ENCODE measurements at places on chromosomes 2 and 18. TPM values are rescaled to one million over a fixed set of nuclear protein-coding genes. Genes with fewer than 3 reads are reported as not detected.
A peak's percentile ranks its signal among the peaks of the same experiment; 100 is the strongest.

DNA sequence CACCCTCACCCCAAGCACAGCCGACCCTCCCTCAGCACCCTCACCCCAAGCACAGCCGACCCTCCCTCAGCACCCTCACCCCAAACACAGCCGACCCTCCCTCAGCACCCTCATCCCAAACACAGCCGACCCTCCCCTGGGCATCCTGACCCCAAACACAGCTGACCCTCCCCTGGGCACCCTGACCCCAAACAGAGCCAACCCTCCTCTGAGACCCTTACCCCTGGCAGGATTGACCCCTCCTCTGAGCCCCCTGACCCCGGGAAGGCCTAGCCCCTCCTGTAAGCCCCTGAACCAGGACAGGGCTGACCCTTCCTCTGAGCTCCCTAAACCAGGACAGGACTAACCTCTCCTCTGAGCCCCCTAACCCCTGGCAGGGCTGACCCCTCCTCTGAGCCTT lies 84.4 kb upstream of the RAB6C start:
- H3K4me1 ChIP-seq = peaks cover 2% of the 10 kb centered on the region
- no peak overlapping the region for H3K27ac ChIP-seq
- peaks cover 19% of the 10 kb centered on the region for H3K27me3 ChIP-seq
- H3K36me3 ChIP-seq = no peaks in the 10 kb centered on the region

EFEMP1 gene
- not detected for total RNA-seq

C2orf78 gene
- total RNA-seq = not detected

DNA sequence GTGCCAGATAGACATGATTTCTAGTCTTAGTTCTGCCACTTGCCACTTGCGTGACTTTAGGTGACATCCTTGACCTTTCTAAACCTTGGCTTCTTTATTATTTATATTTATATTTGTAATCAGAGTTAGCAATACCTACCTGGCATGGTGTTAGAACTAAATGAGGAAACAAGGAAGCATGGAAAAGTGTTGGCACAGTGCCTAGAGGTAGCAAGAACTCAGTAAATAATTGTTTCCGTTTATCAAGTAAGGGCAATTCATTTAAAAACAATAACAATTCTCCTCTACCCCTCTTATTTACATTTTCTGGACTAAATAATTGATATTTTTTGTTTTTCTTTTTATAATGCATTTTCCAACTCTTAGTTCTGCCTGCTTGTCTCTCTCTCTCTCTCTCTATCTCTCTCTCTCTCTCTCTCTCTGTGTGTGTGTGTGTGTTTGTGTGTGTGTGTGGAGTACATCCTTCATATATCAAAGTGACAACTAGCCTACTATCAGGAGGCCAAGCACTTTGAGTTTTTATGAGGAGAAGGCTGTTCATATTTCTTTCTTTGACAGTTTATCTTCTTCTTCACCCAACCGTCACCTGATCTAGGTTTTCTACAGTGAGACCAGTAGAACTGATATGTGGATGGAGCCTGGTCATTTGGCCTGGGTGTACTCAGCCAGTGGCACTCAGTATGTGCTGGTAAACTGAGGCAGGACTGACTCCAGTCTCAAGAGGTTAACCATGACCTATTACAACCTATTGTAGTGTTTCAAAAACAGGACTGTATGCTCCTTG lies 134.5 kb downstream of the LRRTM1 start:
- no peaks in the 10 kb centered on the region for H3K36me3 ChIP-seq
- no peak overlapping the region for H3K27ac ChIP-seq
- H3K27me3 ChIP-seq = no peaks in the 10 kb centered on the region
- no peak for DNase-seq

CAPN10 gene
- 93.2 TPM for total RNA-seq

DNA sequence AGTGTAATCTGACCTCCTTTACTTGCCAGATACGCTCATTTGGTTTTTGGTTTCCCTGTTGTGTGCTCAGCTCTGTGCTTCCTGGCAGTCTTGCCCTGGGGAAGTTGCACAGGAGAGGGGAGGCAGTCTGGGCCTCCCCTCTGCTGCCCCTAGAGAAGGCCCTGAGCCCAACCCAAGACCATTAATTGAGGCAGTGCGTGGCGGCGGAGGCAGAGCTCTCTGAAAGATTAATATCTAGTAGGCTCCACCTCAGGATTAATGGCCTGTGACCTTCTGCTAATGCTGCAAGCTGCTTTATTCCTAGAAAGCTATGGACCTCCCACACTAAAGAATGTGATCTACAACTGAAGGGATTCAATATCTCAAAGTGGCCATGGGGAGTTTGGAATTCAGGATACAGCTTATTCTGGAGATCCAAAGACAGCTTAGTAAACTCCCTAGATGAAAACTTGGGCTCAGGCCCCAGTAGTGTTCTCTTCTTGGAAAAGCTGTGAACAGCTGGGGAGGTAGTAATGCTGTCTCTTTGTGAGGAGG lies 41.4 kb upstream of the MAPRE2 start:
- no peak overlapping the region for H3K27ac ChIP-seq
- no peaks in the 10 kb centered on the region for H3K36me3 ChIP-seq
- H3K4me3 ChIP-seq = no peak overlapping the region

SULT1C4 gene
- not detected for total RNA-seq

KYNU gene
- 1.2 TPM for total RNA-seq

GRCh38 chr2:124088616-124089015 lies 63.5 kb downstream of the CNTNAP5 start:
- DNase-seq = no peak
- no peaks in the 10 kb centered on the region for H3K4me1 ChIP-seq

- H3K4me3 ChIP-seq = no peak overlapping the region
- DNase-seq = no peak
- H3K4me1 ChIP-seq = peaks cover 16% of the 10 kb centered on the region
- no peaks in the 10 kb centered on the region for H3K36me3 ChIP-seq
- H3K27me3 ChIP-seq = peaks cover 14% of the 10 kb centered on the region
Measured at GRCh38 chr2:111900859-111901258, 2.5 kb downstream of the MERTK start.

CRYGC gene
- not detected for total RNA-seq

- H3K4me3 ChIP-seq = no peak overlapping the region
- no peak for DNase-seq
- H3K27me3 ChIP-seq = no peaks in the 10 kb centered on the region
- no peaks in the 10 kb centered on the region for H3K36me3 ChIP-seq
- H3K4me1 ChIP-seq = peaks cover 3% of the 10 kb centered on the region
- H3K27ac ChIP-seq = no peak overlapping the region
Measured at GRCh38 chr2:60414495-60415138, 138.8 kb downstream of the BCL11A start.

DNA sequence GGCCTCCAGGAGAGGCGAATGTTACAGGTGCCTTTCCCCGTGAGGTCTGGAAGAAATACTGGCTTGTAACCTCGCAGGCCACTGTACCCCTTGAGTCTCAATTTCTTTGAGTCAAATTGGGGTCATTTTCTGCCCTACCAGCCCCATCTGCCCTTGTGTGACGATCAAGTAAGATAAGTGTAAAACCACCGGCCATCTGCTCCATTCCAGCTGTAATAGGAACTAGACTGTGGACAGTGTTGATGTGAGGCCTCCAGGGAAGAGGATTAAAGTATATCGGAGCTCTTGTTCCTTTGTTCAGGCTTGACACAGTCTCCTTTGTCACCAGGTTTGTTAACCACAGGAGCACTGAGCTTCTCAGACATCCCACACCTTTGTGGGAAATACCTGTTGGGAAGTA lies 65.6 kb downstream of the MRPS9 start:
- no peak for DNase-seq
- no peak overlapping the region for H3K4me3 ChIP-seq
- H3K27ac ChIP-seq = no peak overlapping the region
- peaks cover 55% of the 10 kb centered on the region for H3K36me3 ChIP-seq
- H3K4me1 ChIP-seq = no peaks in the 10 kb centered on the region

DNA sequence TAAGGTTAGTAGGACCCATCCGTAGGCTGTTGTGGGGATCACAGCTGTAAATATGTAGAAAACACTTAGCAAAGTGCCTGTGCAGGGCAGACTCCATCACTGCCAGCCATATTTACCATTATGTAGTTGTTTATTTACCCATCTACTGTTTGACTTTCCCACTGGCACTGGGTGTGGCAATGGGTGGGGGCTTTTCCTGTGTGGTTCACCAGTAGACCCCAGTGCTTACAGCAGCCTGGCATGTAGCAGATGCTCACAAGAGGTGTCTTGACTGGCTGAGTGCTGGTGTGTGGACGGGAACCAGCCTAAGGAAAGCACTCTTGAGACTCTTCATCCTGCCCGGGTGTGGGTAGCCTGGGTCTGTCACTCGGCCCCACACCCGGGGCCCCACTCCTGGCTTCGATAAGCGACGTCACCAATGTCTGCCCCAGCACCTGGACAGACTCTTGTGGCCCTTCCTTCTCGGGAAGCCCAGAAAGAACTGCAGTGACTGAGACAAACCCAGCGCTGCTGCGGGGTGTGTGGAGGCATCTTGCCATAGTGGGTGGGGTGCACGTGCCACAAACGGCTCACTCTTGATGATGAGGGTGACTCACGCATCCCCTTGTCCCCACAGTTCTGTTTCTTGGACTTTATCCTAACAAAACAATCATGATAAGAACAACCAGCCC lies 78.3 kb downstream of the HDAC4 start:
- H3K4me3 ChIP-seq = peak overlapping the region; percentile 78
- no peaks in the 10 kb centered on the region for H3K27me3 ChIP-seq
- peaks cover 78% of the 10 kb centered on the region for H3K4me1 ChIP-seq
- no peak for DNase-seq
- H3K36me3 ChIP-seq = no peaks in the 10 kb centered on the region
- H3K27ac ChIP-seq = peak overlapping the region; percentile 98

PPP3R1 gene
- total RNA-seq = 76.3 TPM

DNA sequence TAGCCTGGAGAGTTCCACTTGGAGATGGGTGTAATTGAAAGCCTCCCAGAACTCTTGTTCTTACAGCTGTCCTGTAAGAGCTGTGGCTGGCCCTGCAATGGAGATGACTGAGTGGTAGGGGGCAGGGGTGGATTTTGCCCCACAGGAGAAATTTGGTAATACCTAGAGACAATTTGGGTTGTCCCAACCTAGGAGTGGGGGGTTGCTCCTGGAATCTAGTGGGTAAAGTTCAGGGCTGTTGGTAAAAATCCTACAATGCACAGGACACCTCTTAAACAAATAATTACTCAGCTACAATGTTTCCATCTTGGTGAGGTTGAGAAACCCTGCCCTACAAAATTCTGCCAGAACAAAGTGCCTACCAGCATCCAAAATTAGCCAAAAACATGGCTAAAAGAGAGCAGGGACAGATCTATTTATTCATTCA lies 181.1 kb upstream of the SH3BP4 start:
- DNase-seq = no peak
- H3K27ac ChIP-seq = no peak overlapping the region
- no peak overlapping the region for H3K4me3 ChIP-seq
- H3K4me1 ChIP-seq = no peaks in the 10 kb centered on the region
- peaks cover 57% of the 10 kb centered on the region for H3K27me3 ChIP-seq

DNA sequence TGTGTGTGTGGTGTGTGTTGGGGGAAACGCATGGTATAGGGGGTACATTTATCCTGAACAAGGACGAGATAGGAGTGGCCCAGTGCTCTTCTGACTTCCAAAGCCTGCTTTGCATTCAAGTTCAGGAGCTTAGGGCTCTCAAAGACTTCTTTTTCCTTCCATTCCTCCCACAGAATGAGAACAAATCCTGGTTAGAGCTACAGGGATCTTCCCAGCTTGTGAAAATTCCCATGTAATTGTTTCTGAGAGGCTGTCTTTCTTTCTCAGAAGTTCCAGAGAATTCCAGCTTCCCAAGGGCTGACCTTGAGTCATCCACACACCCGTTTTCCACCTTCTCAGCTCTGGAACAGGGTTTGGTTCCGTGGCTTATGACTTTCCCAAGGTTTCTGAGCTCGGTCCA lies 38.9 kb downstream of the FASTKD2 start:
- peaks cover 1% of the 10 kb centered on the region for H3K27me3 ChIP-seq
- no peak overlapping the region for H3K4me3 ChIP-seq
- no peak for DNase-seq

GRCh38 chr18:74633652-74634352 lies 36.1 kb downstream of the ZNF407 start:
- peaks cover 25% of the 10 kb centered on the region for H3K36me3 ChIP-seq
- peaks cover 31% of the 10 kb centered on the region for H3K4me1 ChIP-seq
- peak overlapping the region; percentile 44 for H3K27ac ChIP-seq
- DNase-seq = no peak
- H3K27me3 ChIP-seq = no peaks in the 10 kb centered on the region
- H3K4me3 ChIP-seq = no peak overlapping the region

TSPYL6 gene
- not detected for total RNA-seq

PPP4R3B gene
- 117 TPM for total RNA-seq

STON1 gene
- 3.5 TPM for total RNA-seq

- no peak overlapping the region for H3K4me3 ChIP-seq
- H3K27me3 ChIP-seq = peaks cover 23% of the 10 kb centered on the region
- DNase-seq = no peak
Measured at GRCh38 chr2:227188292-227188691, 23.9 kb downstream of the COL4A3 start.

PROC gene
- not detected for total RNA-seq

DNA sequence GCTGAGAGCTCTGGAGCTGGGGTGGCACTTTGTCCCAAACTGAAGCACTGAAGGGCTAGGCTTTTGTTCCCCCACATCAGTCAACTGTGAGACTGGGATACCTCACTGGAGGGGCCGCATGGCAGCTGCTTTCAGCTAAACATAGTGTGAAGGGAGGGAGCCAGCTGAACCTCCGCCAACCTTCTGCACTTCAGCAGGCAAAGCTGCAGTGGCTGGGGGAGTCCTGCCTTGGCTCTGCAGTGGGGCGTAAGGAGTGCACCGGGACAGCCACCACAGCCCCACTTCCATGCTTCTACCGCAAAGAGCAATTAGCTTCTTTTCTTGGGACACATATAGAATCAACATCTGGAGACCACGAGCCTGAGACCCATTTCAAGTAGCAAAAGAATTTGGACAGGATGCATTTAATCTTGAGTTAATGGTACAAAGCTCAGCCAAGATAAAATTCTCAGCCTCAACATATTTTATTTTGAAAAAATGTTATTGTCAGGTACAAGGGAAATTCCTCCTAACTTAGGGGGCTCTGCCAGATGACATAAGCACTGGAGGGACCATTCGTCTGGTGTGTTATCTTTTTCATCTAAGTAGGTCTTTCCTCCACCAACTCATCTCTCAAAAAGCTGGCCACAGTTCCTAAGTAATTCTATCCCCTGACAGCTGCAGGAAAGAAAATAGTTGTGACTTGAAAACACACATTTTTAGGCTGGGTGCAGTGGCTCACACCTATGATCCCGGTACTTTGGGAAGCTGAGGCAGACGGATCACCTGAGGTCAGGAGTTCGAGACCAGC lies 25.6 kb upstream of the MYCN start:
- no peaks in the 10 kb centered on the region for H3K4me1 ChIP-seq
- H3K36me3 ChIP-seq = no peaks in the 10 kb centered on the region
- no peak overlapping the region for H3K27ac ChIP-seq
- no peaks in the 10 kb centered on the region for H3K27me3 ChIP-seq

RBKS gene
- total RNA-seq = 1.5 TPM

- DNase-seq = no peak
- no peaks in the 10 kb centered on the region for H3K27me3 ChIP-seq
- no peaks in the 10 kb centered on the region for H3K4me1 ChIP-seq
- H3K4me3 ChIP-seq = no peak overlapping the region
- H3K27ac ChIP-seq = no peak overlapping the region
- H3K36me3 ChIP-seq = no peaks in the 10 kb centered on the region
Measured at GRCh38 chr18:28801876-28802275, 624.9 kb upstream of the CDH2 start.

GRCh38 chr2:232887171-232887850 lies 17.2 kb downstream of the SNORC start:
- no peaks in the 10 kb centered on the region for H3K4me1 ChIP-seq
- no peak overlapping the region for H3K4me3 ChIP-seq
- DNase-seq = no peak
- no peaks in the 10 kb centered on the region for H3K36me3 ChIP-seq

GRCh38 chr2:232645061-232645460 lies 11.7 kb downstream of the EFHD1 start:
- DNase-seq = no peak
- H3K36me3 ChIP-seq = no peaks in the 10 kb centered on the region
- peaks cover 8% of the 10 kb centered on the region for H3K27me3 ChIP-seq
- no peak overlapping the region for H3K4me3 ChIP-seq
- H3K4me1 ChIP-seq = no peaks in the 10 kb centered on the region

HOXD4 gene
- total RNA-seq = not detected
